ENCODE measurements at places on chromosomes 5 and 9.

- DNase-seq: no peak
Measured at GRCh38 chr5:127447827-127448226, 69.6 kb upstream of the PRRC1 start.

- no peak for DNase-seq
Measured at GRCh38 chr5:133203317-133204305, 151.8 kb downstream of the HSPA4 start.

- no peak for DNase-seq
Measured at GRCh38 chr5:103487218-103487617, 75.4 kb downstream of the NUDT12 start.

DNA sequence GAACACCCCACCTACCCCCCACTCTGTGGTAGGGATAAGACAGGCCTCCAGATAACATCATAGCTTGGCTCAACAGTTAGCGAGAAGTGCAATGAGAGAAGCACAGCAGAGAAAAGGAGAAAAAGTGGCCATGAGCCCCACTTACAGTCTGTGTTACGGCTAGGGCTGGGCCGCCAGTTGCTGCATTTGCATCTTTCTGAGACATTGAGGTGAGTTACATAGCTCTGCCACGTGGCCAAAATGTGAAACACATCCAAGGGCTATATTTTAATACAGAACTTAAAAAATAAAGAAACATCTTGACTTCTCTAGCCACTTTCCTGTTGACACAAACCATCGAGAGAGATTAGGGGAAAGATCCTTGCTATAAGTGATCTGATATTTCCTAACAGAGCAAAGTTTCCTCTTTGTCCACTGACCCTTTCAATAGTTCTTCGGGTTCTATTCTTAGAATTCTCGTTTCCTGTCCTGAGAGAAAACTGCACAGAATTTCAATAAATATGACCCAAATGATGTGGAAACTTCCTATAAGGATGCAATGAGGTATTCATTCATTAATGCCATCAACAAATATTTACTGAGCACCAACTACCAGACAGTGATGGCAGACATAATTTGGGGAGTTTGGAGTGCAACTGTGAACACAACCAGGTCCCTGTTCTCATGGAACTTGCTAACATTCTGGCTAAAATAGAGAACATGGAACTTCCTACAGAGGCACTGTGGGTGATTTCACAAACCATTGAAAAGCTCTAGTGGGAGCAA, 3.2 kb upstream of the TLE4 start:
- no peak for DNase-seq

GRCh38 chr5:66949066-66949465, 247.5 kb downstream of the CD180 start:
- no peak for DNase-seq

- DNase-seq: no peak
Measured at GRCh38 chr5:127444171-127444570, 73.3 kb upstream of the PRRC1 start.

- DNase-seq: no peak
Measured at GRCh38 chr9:138071292-138071691, 193.7 kb downstream of the CACNA1B start.

GRCh38 chr9:89605465-89606048, 745 bp downstream of the GADD45G start:
- DNase-seq: peak; percentile 42

DNA sequence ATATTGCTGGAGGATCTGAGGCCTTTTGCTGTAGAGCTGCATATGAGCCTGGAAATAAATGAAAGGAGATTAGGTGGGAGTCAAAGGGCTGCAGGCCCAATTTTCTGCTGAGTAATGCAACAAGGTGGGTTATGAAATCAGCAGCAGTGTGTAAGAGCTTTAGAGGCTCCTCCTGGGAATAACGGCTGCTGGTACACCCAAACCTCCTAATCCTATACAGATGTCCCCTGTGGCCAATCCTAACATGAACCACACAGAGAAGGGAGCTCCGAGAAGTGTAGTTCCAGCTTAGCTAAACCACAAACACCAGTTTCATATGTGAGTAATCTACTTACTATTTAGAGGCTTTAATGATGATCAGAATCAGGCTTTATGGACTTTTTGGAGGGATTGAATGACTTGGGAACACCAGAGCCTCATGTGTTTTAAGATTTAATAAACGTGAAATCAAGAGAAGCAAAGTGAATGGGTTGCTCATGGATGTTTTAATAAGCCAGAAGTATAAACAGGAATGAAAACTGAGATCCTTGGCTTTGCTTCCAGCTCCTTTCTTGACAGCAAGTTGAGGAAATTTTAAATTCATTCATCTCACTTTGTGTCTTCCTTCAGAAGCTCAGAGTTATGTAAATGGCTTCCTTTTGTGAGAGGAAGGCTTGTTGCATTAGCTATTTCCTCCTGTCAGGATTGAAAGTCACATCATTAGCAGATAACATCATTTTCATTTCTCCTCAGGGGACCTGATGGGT, 437.5 kb downstream of the TMEM232 start:
- no peak for DNase-seq

DNA sequence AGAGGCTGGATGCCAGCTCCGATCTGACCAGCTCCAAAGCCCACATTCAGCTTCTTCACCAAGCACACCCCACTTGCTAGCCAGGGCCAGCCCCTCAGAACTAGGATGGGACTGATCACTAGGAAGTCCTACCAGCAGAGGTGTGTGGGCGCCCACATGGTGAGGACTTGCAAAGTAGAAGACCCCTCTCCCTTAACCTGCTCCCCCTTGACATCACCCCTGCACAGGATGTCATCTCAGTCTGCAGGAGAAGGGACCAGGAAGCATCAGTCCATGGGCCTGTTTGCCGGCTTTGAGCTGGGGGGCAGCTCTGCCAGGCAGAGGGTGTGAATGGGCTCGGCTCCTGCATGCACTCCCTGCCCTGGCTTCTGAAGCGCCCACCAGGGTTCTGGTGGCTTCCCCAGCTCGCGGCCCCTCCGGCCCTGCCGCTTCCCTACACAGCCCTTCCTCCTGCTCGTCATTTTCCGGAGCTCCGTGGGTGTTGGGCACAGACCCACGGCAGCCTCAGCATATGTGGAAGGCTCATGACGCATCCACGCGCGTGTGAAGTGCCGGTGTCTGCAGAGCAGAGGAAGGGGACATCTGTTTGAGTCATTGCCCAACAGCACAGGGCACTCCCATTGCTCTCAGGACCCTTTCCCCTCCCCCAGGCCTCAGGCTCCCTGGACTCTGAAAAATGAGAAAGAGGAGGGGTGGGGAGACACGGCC, 3.7 kb upstream of the FAM78A start:
- DNase-seq: no peak

GRCh38 chr5:148993283-148993936, 69.5 kb downstream of the SH3TC2 start:
- no peak for DNase-seq

DNA sequence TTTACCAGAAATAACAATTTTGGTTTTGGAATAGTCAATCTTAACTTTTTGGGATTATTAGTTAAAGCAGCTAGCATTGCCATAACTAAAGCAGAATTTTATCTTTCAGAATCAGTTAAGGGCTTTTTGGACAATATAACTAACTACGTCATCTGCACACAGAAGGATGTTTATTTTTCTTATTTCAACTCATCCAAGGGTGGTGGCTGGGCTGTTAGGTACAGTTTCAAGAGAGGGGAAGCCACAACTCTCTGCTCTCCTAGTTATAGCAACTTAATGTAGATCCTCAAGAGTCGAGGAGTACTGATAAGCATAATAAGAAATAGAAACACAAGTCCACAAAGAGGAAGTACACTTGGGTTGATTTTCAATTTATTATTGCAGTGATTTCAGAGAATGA, 65.6 kb downstream of the ANKRD55 start:
- no peak for DNase-seq

DNA sequence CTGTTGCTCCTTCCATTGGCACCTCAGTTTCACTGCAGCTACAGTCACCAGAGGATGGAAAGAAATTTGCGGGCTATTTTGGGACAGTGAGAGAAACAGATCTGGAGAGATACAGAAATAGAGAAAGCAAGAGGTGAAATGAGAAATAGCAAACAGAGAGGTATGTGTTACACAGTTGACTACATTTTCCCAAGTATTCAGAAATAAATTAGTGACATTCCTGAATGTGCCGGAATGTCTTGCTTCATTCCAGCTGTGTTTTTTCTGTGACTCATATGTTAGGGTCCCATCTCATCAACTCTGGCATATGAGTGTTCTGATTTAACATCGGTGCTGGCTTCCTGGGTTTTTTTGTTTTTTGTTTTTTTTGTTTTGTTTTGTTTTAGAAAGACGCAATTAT, 63.8 kb upstream of the ZNF462 start:
- no peak for DNase-seq

DNA sequence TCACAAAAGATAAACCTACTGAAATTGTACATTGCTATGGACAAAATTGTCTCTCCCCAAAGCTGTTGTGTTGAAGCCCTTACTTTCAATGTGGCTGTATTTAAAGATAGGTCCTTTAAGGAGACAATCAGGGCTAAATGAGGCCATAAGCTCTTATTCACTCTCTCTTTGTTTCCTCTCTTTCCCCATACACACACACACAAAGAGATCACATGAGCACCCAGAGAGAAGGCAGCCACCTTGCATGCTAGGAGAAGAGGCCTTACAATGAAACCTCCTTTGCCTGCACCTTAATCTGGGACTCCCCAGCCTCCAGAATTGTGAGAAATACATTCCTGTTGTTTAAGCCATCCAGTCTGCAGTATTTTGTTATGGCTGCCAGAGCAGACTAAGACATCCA, 1295.6 kb upstream of the CDH6 start:
- DNase-seq: no peak

- peak; percentile 4 for DNase-seq
Measured at GRCh38 chr5:62631909-62632580, 53.4 kb downstream of the LRRC70 start.

GRCh38 chr9:34328500-34328986, 525 bp downstream of the KIF24 start:
- no peak for DNase-seq

GRCh38 chr5:1183424-1184162, 17.8 kb upstream of the SLC6A19 start:
- no peak for DNase-seq

DNA sequence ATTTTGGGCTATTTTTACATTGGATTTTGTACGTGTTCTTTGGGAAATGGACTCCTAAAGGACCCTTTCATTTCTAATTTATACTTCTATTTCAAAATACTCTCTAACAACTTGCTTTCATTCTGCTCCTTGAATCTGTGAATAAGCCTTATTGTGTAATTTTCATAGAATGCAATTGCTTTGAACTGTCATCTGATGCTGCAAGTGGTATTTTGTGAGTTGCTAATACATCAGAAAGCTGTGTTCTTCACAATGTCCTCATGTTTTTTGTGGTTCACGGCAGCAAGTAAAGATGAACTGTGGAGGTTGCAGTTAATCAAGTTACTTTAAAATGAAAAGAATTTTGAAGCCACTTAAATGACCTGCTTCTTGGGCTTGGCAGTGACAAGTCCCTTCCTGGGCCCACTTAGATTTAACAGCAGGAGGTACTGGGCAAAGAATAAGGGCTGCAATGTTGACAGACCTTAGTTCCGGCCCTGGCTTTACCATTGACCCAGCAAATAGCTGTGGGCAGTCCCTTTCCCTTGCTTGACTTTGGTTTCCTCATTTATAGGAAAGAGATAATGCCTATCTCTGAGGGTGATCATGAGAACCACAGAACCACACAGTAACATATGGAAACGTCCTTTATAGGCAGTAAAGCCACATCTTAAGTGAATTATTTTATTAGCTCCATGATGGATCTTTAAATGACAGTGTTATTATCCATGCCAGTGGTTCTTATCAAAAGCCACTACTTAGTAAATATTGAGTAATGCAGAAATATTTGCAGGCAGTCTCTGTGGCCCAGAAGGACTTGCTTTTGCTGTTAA, 54.8 kb downstream of the IQGAP2 start:
- no peak for DNase-seq

- no peak for DNase-seq
Measured at GRCh38 chr5:107415762-107416161, 255.0 kb downstream of the EFNA5 start.

DNA sequence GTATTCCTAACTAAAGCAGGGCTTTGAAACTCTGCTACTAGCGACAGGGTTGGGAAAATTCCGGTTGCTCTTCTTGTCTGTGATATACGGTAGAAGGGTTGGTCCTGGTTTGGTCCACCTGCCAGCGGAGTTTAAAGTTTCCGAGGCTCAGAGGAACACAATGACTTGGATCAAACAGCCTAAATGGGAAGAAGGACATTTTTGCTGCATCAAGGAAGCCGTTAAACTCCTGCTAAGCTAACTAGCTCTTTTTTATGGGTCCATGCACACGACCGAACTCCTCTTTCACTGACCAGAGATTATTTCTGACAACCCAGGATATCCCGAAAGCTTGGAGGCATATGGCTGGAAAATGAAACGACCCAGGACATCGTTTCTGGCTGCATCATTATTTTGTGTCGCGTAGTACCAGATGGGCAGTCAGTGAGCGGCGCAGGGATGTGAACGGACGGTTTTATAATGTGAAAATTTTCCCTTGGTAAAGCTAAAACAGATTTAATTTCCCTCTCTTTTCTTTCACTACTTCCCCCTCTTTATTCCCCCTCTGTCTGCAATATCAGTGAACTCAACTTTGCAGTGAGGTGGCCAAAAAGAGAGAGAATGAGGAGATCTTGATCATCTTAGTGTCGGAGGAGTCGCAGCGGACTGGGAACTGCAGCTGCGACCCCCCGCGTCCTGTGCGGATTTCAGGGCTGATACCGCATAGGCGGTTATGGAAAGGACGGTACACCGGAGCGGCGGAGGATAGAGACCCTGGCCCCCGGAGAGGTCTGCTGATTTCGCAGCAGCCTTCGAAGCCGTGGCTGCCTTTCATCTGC, at the start of gene LURAP1L:
TSS of gene LURAP1L (plus strand) at position 160 of the 818 bp plus-strand sequence. CDS start 696 bp downstream, outside the sequence.
- no peak for DNase-seq

- DNase-seq: no peak
Measured at GRCh38 chr9:85108746-85109145, 439.2 kb downstream of the NTRK2 start.

- DNase-seq: no peak
Measured at GRCh38 chr9:88396836-88397577, 8.8 kb downstream of the SPIN1 start.

DNA sequence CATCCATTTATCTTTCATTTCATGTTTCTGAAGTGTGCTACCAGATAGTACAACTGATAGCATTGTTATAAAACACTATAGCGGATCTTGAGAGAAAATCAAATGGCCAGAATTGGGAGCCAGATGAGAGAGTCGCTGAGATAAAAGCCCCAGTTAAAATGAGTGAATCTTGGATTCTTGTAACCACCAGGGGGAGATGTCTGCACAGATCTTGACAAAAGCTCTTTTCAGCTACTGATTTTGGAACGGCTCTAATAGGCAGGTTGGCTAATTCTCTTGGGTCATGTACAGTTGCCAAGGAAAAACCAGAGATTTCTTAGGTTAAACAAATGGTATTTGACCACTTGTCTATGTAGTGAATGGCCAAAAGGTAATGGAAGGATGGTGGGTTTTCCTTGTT, 21.7 kb downstream of the F2RL2 start:
- peak; percentile 68 for DNase-seq

- no peak for DNase-seq
Measured at GRCh38 chr9:126516561-126516935, 97.2 kb upstream of the LMX1B start.

GRCh38 chr5:111242606-111243005, 18.4 kb downstream of the CAMK4 start:
- DNase-seq: no peak

GRCh38 chr5:127014573-127014972, 15.8 kb downstream of the MARCHF3 start:
- DNase-seq: no peak

All from CD4-positive, alpha-beta T cell treated with Interleukin-10 for 1 hour (primary cell).